ENCODE measurements at places on chromosomes 6 and 20.

- no peak for DNase-seq
Observed at GRCh38 chr6:88107241-88107640, 58.9 kb downstream of the CNR1 start.

GRCh38 chr6:170090561-170090960 lies 200.3 kb downstream of the DLL1 start:
- DNase-seq = no peak

GRCh38 chr6:166902211-166902755 lies 54.1 kb downstream of the RNASET2 start:
- DNase-seq = no peak

- no peak for DNase-seq
Observed at GRCh38 chr6:108247965-108248536, 12.8 kb downstream of the SNX3 start.

- DNase-seq = peak; percentile 90
Observed at GRCh38 chr20:32457479-32457986, 99.4 kb downstream of the ASXL1 start.

DNA sequence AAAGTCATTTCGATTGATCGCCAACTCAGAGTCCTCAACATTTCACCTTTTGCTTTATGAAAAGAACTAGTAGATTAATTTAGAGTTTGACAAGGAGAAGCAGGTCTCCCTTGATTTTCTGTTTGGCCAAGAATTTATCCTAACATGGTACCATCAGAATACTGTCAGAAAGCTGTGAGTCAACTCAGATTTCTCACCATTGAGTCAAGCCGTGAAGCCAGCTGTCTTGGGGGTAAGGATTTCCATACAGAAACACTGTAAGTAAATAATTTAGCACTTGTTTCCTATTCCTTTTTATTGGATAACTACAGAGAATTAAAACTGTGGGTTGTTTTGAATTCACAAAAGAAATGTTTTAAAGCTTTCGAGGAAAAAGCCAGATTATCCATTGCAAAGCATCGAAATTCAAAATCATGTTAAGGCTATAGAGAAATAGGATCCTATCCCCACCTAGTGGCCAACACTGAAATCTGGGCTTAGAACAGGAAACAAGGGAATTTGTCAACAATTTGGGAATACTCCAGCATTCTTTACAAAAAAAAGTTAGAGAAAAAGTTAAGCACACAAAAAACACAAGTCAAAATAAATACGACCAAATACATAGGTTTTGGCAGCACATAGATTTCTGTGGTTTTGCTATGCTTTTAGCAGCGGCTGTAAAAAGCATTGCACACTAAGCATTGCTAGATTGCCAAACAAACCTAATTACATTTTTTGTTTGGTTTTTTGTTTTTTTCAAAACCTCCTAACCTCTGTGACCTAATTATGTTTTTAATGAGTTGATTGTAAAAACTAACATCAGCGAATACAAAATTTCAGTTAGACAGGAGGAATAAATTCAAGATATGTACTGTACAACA lies 44.2 kb downstream of the COL11A2 start:
- DNase-seq = peak; percentile 69

GRCh38 chr20:2230726-2231488 lies 64.9 kb upstream of the TGM3 start:
- DNase-seq = no peak

DNA sequence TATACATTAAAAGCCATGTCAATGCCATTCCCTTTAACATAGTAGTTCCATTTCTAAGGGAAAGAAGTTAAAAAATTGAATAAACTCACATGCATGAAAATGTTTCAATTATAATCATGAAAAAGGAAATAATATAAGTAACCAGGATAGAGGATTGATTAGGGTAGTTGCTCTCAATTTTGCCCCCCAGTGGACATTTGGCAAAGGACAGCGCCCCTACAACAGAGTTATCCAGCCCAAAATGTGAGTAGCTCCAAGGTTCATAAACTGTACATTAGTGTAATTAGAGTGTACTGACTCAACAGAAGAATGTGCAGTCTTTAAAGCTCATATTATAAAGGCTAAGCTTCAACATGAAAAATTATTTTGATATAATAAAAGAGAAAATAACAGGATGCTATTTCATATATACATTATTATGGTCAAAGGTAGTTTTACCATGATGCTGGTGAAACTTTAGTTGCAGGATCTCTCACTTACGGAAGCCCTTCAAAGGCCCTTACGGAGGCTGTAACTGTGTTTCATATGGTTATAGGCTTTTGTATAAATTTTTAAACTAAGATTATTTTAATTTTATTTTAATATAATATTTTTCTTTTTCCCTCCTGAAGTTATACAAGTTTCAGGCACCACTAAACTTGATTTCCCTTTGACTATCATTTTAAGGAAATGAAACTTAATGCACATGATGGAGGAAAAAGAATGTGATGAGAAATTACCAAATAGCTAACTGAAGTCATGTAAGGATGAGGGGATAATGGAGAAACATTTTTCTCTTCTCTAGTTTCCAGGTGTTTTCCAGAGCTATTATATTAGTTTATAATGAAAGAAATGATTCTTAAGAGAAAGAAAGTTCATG lies 403.6 kb downstream of the PLCB1 start:
- peak; percentile 14 for DNase-seq

DNA sequence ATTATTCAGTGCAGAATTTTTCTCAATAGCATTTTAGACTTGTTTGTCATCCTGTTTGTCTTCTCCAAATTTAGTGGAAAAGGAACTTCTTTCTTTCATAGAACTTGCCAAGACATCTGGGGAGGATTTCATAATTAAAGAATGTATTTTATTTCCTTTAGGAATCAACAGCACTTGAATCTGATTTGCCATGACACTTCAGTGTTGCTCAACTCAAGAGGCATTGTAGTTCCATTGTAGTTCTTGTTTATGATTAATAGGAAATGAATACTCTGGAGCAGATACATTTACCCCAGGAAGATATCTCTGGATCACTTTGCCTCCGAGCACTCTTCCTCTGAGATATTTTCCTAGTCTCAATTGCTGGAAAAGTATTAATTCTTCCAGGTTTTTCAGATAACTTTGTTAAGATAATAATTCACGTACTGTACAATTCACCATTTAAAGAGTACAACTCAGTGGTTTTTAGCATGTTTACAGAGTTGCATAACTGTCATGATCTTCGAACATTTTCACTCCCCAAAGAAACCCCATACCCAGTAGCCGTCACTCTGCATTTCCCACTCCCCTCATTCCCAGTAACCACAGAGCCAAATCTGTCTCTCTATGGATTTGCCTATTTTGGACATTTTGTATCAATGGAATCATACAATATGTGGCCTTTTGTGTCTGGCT lies 29.7 kb downstream of the AKAP12 start:
- no peak for DNase-seq

DNA sequence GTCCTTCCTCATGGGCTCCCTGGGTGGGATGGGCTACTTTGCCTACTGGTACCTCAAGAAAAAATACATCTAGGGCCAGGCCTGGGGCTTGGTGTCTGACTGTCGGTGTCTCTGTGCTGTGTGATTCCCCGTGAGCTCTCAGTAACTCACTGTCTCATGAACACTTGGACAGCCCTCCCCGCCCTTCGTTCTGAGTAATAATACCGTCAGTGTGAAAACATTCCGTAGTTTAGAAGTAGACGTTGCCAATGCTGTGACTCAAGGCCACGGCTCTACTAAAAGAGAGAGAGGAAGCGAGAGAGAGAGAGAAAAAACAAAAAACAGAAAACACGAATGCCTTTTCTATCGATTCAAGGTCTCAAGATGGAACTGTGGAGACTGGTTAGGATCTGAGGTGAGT lies 31.8 kb downstream of the FITM2 start:
- DNase-seq = peak; percentile 80

- DNase-seq = peak; percentile 95
Observed at GRCh38 chr6:1609648-1610496, at the start of gene FOXC1. Gene FOXC1 (plus strand): TSS chr6:1609915. CDS start chr6:1610446, 531 bp downstream.

- no peak for DNase-seq
Observed at GRCh38 chr6:142395266-142395665, 93.5 kb downstream of the ADGRG6 start.

GRCh38 chr6:79780881-79781280 lies 149.8 kb downstream of the SH3BGRL2 start:
- no peak for DNase-seq

DNA sequence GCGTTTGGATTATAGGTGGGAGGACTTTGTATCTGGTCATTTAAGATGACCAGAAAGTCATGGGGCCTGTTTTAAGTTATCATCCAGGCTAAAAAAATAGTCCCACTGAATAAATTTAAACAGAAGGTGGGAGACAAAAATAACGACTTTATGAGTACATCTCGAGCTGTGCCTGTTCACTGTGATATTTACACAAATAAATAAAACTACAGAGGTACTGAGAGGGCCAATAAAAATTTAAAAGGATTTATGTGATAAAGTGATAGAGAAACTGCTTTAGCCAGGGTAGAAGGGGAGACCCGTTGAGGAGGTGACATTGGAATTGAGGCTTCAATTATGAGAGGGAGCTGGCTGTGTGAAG lies 53.4 kb upstream of the PMEPA1 start:
- no peak for DNase-seq

- DNase-seq = no peak
Observed at GRCh38 chr6:89400050-89400449, 12.0 kb downstream of the RRAGD start.

DNA sequence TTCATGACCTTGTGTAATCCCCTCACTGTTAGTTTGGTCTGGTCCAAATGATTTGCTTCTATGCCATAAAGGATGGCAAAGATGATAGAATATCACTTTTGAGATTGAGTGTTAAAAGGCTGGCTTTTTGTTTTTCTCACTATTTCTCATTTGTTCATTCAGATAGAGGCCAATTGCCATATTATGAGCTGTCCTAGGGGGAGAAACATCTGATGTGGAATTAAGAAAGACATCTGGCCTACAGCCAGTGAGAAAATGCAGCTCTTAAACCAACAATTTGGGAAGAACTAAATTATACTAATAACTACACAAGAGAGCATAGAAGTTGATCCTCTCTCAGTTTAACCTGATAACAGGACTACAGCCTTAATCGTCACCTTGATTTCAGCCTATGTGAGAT lies 1668.6 kb downstream of the GRIK2 start:
- DNase-seq = no peak

- no peak for DNase-seq
Observed at GRCh38 chr6:134183844-134184243, 131.4 kb upstream of the SLC2A12 start.

GRCh38 chr6:100575921-100576320 lies 111.2 kb upstream of the SIM1 start:
- no peak for DNase-seq

GRCh38 chr6:123715006-123715863 lies 78.5 kb upstream of the TRDN start:
- DNase-seq = peak; percentile 55

GRCh38 chr6:138160329-138161087 lies 1.2 kb upstream of the ARFGEF3 start:
- no peak for DNase-seq

GRCh38 chr6:49835140-49835539 lies 31.2 kb downstream of the CRISP1 start:
- DNase-seq = no peak

- DNase-seq = no peak
Observed at GRCh38 chr20:4775322-4776078, 53.8 kb downstream of the PRND start.

- DNase-seq = no peak
Observed at GRCh38 chr6:46352541-46353268, 138.5 kb downstream of the RCAN2 start.

DNA sequence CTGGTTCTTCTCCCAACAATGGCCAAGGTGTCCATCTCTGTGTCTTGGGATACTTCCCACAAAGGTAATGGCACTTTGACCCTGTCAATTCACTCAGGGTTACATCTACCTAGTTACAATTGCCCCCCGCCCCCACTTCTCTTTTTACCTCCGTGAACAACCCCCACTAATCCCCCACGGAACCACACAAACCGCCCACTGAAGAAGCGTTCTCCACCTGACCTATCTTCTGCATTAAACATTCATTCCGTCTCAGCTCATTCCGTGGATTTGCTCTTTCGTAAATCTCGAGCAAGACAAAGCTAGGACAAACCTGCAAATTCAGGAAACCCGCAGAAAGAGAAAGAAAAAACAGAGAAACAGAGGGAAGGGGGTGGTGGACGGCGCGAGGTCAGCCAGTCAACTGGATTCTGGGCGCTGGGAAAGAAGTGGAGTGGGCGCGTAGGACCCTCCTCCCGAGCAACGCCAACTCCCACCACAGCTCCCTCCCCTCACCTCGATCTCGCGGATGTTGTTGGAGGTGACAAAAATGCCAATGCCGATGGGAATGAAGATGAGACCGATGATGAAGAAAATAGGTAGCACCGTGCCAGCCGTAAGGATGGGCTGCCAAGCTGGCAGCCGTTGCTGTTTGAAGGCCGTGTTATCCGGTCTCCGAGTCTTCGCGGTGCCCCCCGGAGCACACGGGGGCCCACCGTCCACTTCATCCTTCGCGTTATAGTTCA lies 523 bp downstream of the TMEM30A start:
- DNase-seq = peak; percentile 69

DNA sequence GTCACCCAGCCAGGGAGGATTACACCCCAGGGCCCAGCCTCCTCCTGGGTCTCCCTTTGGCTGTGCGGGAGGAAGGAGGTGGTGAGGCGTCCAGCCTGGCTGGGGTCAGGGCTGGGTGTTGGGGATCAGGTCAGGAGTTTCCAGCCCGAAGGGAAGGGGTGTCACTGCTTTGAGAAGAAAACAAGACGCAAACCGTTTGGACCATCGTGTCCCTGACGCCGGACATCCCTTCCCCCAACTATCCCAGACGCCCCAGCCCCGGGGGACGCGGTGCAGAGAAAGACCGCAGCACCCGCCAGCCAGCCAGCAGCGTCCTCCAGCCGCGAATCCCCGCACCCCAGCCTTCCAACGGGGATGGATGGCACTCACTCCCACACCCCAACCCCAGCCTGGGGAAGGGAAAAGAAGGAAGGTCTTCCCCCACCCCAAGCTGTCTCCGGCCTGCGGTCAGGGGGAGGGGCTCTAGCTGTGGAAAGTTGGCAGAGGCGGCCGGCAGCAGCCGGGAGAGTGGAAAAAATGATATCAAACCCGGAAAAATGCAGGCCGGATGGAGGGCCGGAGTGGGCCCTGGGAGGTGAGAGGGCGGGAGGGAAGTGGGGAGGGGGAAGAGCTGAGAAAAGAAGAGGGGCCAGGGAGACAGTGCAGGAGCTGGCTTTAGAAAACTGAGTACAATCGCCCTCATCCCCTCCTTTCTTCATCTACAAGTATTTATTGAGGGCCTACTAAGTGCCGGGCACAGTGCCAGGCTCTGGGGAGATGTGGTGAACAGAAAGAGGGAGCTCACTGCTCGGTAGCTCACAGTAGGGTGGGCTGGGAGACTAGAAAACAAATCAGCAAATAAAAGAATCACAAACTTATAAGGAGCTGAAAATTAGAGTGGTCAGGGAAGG lies 10.6 kb downstream of the REM1 start:
- peak; percentile 81 for DNase-seq

- DNase-seq = no peak
Observed at GRCh38 chr6:14108571-14109410, 8.8 kb upstream of the CD83 start.

DNA sequence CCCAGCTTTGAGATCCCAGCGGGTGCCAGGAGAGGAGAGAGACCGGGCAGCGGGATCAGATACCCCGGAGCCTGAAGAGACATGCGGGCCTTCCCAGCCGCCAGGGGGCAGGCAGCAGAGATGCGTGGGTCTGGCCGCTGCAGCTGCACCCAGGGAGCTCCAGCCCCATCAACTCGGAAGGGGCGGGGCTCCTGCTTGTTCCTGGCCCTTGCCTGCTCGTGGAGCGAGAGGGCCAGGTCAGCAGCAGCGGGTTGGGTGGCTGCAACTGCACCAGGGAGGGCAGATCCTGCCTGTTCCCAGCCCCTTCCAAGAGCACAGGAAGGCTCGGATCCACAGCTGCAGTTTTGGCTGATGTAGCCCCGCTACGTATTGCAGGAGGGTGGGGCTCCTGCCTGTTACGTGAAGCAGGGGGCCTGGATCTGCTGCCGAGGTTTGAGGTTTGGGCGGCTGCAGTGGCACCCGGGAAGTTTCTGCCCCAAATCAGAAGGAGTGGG lies 532.8 kb downstream of the RFPL4B start:
- DNase-seq = peak; percentile 62
